ENCODE measurements at places on chromosomes 4 and X.

- no peak for DNase-seq
Measured at GRCh38 chrX:155065035-155065734, 5.8 kb downstream of the CMC4 start.

GRCh38 chrX:37599729-37600128, 28.3 kb downstream of the LANCL3 start:
- no peak for DNase-seq

DNA sequence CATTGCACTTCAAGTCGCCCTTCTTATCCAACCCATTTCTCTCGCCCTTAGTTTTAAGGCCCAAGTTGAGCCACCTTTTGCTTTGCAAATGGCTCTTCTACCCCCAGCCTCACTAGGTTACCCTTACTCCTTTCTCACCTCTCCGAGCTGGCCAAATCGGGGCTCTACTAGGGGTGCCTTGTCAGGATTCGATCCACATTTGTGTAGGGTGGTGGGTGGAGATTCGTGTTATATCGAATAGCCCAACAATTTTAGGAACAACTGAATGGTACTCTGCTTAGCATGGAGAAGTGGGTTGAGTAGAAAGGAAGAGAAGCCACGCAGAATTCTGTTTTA, 3.5 kb downstream of the SLIT2 start:
- no peak for DNase-seq

GRCh38 chr4:117357866-117358265, 272.5 kb upstream of the TRAM1L1 start:
- DNase-seq = no peak

DNA sequence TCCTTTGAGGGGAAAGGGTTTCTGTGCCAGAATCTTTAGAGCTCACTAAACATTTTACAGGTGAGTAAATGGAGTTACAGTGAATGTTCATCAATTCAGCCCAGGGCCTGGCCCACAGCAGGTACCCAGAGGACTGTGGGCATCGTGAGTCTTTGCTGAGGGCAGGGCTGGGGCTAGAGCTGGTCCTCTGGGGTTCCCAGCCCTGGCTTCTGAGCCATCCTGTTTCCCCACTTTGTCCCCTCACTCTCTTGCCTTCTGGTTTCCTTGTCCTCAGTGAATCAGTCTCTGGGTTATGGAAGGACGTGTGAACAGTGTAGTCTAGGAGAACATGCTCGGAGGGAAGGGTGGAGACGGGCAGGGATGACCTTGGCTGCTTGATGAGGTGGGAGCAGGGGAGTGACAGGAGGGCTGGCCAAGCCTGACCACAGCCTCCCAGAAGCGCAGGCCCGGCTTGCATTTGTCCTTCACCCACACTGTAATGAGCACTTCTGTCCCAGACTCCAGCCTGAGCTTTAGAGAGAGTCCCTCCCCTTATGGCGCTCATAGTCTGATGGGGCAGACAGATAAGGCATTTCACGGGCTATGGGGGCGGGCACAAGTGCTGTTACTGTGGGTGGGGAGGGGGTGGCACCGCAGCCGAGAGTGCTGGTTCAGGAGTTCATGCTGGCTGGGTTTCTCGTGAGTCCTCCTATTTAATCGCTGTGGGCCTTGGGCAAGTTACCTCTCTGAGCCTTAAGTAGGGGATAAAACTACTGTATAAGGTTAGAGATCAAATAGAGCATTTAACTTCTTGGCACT, 17.3 kb downstream of the TBC1D14 start:
- DNase-seq = peak; percentile 85

GRCh38 chr4:860561-860960, 34.6 kb upstream of the CPLX1 start:
- no peak for DNase-seq

- no peak for DNase-seq
Measured at GRCh38 chr4:30256116-30256832, 463.9 kb upstream of the PCDH7 start.

GRCh38 chr4:94877973-94878372, 120.2 kb downstream of the BMPR1B start:
- no peak for DNase-seq

DNA sequence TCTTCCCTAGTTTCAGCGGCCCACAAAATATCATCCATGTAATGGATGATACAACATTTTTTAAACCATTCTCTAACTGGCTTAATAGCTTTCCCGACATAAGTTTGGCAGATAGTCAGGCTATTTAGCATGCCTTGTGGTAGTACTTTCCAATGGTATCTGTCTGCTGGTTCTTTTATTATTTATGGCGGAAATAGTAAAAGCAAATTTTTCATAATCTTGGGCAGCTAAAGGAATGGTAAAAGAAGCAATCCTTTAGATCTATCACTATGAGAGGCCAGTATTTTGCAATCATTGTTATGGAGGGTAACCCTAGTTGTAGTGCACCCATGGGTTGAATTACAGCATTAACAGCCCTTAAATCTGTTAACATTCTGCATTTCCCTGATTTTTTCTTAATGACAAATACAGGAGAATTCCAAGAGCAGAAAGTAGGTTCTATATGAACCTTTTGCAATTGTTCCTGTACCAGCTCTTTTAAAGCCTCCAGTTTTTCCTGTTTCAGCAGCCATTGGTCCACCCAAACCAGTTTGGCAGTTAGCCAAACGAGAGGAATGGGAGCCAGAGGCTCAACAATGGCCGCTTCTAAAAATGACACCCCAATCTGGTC, 14.3 kb upstream of the HSD17B11 start:
- DNase-seq = no peak

GRCh38 chr4:20723019-20723418, 22.8 kb downstream of the PACRGL start:
- no peak for DNase-seq

All from CD4-positive, alpha-beta T cell (primary cell).